ENCODE measurements at places on chromosomes 5 and 9.

DNA sequence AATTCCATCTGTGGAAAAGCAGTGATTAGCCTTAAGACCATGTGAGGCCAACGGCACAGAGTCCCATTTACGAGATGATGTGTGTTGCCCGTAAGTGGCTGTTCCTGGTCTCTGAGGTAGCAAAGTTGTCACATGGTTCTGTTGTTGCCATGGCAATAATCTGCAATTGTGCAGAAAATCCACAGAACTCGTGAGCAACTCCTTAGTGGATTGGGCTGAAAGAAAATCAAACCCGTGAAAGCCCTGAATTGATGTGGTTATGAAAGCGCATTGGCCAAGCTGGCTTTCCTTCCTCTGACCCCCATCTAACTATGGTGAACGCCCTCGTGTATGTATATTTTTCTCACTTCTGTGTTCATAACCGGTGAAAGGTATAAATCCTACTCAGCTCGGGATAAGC lies 614.7 kb downstream of the EBF1 start:
- DNase-seq: no peak

DNA sequence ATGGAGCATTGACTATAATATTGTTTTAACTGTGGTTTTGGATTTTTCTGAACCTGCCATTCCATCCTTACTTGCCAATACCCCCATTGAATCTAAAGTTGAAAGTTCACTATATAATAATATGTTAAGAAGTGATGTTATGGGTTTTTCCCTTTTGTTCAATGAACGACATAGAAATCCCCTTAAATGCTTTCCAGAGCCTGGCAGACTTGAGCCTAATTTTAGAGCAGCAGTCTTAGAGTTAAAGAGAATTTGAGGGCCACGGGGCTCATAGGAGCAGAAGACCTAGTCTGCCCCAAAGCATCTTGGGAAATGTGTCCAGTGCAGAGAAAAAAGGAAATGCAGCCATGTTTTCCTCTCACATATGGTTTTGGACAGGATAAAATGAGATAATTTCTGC lies 146.1 kb upstream of the SLC44A1 start:
- DNase-seq: no peak

- DNase-seq: no peak
Observed at GRCh38 chr9:132241840-132242620, 80.2 kb downstream of the NTNG2 start.

- peak; percentile 60 for DNase-seq
Observed at GRCh38 chr5:66958980-66959641, 237.5 kb downstream of the CD180 start.

DNA sequence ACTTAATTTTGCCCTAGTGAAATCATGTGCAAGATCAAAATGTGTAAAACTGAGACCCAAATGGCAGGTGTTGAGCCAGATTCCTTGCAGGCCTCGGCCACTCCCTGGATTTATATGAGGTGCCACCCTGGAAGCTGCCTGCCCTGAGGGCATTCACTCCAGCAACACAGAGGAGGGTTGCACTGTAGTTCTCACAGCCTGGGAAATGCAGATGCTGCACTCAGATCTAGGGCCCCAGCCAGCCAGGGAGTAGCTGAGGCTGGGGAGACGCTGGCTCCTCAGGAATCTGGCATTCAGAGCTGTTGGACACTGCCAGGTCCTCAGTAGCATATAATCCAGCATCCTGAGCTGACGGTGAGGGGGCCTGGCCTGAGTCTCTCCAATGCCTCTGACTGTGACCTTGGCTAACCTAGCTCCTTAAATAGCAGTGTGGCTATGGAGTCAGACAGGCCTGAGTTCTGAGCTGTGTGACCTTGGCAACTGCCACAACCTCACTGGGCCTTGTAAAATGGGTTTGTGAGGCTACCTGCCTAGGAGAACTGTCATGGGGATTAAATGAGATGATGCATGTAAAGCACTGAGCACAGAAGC lies 8.7 kb downstream of the KCNMB1 start:
- DNase-seq: no peak

GRCh38 chr5:79512049-79512448 lies 1.9 kb downstream of the HOMER1 start:
- DNase-seq: no peak
